NCI-H1417 treated with DMSO at 0.1 percent for 48 hours (cell line): ENCODE measurements at places on chromosomes 1 and 21.

DNA sequence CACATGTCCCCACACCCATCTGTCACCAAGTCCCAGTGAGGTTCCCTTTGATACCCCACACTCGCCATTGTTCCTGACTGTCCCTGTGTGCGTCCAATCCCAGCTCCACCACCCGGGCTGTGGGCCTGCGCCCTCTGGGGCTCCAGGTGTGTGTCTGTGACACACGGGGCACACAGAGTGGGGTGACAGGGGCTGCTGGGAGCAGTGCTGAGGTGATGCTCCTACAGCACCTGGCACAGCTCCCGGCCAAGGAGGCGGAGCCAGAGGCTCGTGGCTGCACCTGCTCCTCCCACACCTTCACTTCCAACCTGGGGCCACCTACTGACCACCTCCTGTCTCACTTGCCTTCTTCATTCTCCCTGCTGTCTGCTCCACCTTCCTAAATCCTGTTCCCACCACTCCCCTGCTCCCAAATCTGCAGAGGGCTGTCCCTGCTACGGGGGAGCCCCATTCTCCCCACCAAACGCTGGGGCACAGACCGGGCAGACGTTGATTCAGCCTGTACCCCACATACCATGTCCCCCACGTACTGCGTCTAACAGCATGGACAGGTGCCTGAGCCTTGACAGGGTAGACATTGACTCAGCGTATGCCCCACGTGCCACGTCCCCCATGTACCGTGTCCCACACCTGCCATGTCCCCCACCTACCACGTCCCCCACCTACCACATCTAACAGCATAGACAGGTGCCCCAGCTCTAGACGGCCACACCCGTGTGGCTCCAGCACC lies 16.4 kb downstream of the WDR4 start:
- no peak for DNase-seq

- no peak for DNase-seq
Measured at GRCh38 chr1:7018351-7018750, 233.1 kb downstream of the CAMTA1 start.

- no peak for DNase-seq
Measured at GRCh38 chr21:33451634-33452071, 28.1 kb downstream of the TMEM50B start.

DNA sequence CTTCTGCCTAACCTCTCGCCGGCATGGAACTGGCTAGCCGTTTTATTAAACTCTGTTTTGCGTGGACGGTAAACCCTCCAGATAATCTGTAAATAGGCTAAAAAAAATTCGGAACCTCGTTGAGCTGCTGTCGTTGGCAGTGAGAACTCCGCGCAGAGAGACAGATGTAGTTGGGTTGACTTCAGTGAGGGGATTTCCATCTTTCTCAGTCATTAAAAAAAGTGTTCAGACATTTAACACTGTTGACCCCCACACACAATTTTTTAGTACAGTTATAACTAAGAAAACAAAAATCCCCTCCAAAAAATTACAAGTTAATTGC lies 464 bp downstream of the PARK7 start:
- no peak for DNase-seq

DNA sequence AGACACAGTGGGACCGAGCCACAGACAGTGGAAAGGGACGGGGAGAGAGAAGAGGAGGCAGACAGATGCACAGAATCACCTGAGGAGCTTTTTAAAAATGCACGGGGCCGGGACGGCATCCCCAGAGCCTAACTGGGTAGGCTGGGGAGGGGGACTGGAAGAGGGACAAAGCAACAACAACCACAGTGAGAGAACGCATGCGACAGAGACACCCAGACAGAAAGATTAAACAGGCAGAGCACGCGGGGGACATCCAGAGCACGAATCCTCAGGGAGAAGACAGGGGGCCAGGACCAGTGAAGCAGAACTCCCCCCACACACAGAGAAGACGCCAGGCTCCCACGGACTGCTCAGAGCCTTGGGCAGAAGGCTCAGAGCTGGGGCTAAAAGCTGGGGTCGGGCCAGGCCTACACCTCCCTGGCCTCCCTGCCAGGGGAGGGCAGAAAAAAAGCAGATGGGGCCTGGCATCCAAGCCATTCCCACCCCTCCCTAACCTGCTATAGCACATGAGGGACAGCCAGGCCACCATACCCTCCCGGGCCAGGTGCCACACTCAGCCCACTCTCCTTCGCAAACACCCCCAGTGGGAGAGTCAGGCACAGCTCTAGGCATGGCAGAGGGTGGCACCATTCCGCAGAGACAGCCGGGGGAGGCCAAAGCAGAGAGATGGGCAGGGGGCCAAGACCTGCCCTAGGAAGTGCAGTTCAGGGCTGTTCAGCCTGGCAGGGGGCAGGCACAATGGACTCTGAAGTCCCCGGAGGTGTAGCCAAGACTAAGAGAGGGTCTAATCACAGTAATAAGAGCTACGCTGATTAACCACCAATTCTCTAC lies 29.8 kb upstream of the COL16A1 start:
- DNase-seq: no peak

GRCh38 chr1:12034381-12034801 lies 15.1 kb downstream of the MIIP start:
- DNase-seq: no peak

GRCh38 chr1:67571901-67572593 lies 113.0 kb upstream of the GADD45A start:
- no peak for DNase-seq

DNA sequence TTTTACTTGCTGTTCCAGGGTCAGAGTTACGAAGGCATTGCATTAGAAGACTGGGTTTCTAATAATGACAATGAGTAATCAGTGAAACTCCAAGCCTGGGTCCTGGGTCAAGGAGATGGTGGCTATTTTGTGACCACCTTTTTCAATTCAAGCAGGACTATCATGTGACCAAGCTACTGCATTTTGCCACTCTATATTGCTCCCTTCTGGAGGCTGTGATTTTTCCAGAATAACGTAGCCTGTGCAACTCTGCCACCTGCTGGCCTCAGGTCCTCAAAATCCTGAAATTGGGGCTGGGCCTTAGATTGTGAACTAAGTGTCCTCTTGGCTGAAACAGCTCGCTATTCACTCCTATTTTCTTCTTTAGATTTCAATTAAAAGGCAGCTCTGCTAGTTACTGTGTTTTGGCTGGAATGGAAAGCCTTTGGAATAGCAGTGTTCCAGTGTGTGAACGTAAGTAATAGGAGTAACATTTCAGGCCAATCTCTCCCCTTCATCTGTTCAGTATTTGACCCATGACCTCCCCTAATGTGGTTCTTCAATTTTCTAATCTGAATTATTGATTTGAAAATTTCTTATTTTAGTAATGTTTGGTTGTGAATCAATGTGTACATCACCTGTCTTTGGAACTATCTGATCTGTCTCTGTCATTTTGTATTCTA lies 52.9 kb upstream of the CD46 start:
- DNase-seq: peak; percentile 31
